ENCODE measurements at places on chromosomes 5 and 9. TPM values are rescaled to one million over a fixed set of nuclear protein-coding genes. Genes with fewer than 3 reads are reported as not detected.

DNA sequence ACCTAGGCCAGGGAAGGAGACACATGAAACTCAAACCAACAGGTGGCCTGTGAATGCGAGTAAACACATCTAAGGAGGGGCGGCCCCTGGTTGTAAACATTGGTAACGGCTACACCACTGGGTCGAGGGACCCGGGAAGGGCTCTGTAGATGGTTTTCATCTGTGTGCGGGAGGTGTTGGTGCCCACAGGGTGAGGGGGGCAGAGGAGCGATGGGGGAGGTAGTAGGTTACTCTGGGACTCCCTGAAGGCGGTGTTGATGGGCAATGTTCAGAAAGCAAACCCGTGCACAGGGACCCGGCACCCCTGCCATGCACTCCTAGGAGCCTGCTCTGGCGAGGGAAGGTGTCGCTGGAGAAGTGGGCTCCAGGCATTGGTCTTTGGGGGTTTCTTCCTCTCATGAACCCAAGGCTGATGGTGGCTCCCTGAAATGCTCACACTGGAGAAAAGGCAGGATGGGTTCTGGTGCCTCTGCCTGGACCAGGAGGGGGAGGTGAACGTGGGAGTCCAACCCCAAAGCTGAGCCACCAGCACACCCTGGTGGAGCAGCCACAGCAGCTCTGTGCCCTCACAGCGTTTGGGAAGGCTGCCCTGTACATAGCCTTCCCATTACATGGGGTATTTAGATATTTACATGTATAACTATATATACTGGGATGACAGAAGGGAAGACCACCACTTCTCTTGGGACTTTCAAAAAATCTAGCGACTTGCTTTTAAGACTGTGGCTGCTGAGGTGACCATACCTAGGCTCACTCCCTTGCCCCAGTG is 103.2 kb downstream of the ENTREP1 start:
- no peak for DNase-seq

DNA sequence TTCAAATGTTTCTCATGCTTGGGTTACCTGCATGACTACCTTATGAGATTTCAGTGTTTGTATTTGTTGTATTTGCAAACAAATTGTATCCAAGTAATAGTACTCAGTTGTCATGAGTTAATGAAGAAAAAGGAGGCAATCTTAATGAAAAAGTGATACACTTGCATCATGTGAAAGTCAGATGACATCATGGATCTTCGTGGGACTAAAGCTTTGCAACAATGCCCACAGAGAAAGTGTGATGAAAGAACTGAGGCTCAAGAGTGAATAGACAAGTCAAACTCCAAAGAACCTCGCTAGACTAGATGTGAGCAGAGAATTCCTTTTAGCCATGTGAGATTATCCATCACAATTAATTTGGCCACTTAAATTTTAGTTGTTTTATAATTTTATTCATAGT is 75.4 kb upstream of the ADRB2 start:
- DNase-seq: no peak

TICAM2 gene
- polyA plus RNA-seq: 2.2 TPM

PRRX2 gene
- polyA plus RNA-seq: 0.77 TPM

LCN1 gene
- polyA plus RNA-seq: not detected

GRCh38 chr9:89740722-89741121 is 135.9 kb downstream of the GADD45G start:
- DNase-seq: no peak

DNA sequence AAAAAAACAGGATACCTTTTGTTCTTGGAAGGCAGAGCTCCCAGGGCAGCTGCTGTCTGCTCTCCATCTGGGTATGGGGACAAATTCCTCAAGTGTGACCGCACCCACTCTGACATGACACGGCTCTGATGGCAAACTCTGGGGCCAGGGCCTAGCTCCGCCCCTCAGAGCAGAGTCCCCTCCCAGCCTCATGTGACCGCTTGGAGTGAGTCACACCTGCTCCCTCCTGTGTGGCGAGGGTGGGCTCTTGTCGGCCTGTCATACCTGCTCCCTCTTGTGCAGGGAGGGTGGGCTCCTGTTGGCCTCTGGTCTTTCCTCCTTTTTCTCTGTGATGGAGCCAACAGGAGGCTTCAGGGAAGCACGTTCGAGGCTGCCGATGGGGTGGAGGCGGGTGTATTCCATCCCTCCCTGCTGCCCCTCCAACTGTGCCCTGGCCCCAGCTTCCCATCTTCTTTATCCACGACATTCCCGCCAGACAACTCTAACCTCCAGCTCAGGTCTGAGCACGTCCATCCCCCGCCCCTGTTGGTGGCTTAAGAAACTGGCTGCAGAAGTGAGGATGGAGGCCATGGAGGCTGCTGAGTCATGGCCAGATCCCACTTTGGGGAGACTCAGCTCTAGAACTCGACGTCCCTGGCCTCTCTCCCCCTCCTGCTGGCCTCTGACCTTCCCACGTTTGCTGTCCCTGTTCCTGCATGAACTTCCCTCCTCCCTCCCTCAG is 65.3 kb downstream of the OLFM1 start:
- no peak for DNase-seq

F12 gene
- polyA plus RNA-seq: not detected

GRCh38 chr5:27594141-27594540 is 555.8 kb upstream of the CDH9 start:
- no peak for DNase-seq

GRCh38 chr5:6873359-6873758 is 160.1 kb downstream of the TENT4A start:
- no peak for DNase-seq

DNA sequence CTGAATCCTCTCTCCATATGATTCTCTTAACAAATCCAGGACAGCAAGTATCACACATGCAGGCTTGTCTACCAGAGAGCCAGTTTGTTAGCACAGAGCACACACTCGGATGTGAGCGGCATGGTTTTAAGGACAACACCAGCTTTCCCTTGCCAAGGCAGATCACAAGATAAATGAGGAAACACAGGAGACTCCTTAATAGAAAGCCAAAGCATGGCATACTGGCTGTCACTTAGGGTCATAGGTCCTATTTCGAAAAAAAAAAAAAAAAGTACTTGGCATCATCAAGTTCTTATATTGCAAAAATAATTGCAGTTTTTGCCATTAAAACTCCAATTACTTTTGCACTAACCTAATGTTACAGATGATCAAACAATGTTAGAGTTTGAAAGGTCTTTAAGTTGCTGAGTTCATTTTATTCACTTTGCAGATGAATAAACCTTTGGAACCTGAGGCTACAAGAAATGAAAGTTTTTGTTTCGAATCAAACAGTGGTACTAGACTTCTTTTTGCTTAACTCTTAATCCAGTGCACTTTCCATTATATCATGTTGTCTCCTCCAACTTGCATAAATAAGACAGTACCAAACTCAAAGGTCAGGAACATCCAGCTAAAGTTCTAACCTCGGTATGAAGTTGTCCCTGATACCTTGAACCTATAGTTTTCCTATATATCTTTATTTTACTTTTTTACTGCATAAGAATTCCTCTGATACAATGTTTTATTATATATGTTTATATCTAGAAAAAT is 138.5 kb downstream of the MPDZ start:
- DNase-seq: no peak

UBTD2 gene
- polyA plus RNA-seq: 29.2 TPM

GRCh38 chr5:155021842-155022241 is 8.3 kb downstream of the KIF4B start:
- DNase-seq: no peak

- DNase-seq: no peak
Measured at GRCh38 chr9:91120200-91120599, 241.5 kb downstream of the AUH start.

DNA sequence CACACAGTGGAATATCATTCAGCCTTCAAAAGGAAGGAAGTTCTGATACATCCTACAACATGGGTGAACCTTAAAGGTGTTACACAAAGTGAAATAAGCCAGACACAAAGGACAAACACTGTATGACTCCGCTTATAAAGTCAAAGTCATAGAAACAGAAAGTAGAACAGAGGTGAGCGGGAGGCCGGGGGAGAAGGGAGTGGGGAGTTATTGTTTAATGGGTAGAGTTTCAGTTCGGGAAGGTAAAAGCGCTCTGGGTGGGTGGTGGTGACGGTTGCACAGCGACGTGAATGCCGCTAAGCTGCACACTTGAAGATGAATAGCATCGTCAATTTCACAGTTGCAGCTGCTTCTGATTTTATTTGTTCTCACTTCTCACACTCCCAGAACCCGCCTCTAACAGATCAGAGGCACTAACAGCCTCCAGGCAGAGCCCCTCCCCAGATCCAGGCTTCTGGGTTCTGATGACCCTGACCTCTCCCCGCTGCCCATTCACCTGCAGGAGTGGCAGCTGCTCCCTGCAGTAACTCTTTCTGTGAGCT is 34.1 kb downstream of the BNIP1 start:
- no peak for DNase-seq

- no peak for DNase-seq
Measured at GRCh38 chr9:110443866-110444220, 106.2 kb upstream of the TXNDC8 start.

AJM1 gene
- polyA plus RNA-seq: 0.93 TPM

PCYOX1L gene
- polyA plus RNA-seq: 15.2 TPM

IFNA21 gene
- not detected for polyA plus RNA-seq

SLC27A6 gene
- polyA plus RNA-seq: 7.2 TPM

DNA sequence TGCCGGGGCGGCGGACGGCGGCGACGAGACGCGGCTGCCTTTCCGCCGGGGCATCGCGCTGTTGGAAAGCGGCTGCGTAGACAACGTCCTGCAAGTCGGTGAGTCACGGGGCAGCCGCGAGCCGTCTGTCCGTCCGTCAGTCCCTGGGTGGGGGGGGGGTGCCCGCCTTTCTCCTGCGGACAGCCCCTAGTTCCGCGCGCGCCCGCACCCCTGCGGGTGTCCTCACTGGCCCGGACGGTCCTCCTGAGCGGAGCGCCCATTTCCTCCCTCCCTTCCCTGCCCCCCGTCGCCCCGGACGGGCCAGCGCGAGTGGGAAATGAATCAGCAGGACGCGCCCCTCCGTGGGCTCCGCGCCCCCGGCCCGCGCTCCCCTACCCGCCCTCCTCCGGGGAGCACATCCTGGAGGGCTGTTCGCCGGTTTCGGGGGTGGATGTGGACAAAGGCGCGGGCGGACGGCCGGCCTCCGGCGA is 828 bp downstream of the ZSWIM6 start:
- peak; percentile 72 for DNase-seq

DNA sequence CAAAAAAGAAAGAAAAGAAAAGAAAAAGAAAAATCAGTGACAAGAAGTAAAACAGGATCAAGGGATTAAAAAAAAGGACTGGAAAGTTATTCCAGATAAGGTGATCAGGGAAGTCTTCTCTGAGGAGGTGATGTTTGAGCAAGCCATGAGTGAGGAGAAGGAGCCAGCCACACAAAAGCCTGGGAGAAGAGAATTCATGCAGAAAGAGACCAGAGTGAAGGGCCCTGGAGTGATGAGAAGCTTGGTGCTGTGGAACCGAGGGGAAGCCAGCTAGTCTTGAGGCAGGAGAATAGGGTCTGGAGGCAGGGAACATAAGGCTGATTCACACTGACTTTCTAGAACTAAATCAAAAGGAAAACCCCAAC is 4.0 kb upstream of the EXOSC2 start:
- no peak for DNase-seq

GRCh38 chr5:180216646-180217171 is 7.7 kb upstream of the RASGEF1C start:
- no peak for DNase-seq

DNA sequence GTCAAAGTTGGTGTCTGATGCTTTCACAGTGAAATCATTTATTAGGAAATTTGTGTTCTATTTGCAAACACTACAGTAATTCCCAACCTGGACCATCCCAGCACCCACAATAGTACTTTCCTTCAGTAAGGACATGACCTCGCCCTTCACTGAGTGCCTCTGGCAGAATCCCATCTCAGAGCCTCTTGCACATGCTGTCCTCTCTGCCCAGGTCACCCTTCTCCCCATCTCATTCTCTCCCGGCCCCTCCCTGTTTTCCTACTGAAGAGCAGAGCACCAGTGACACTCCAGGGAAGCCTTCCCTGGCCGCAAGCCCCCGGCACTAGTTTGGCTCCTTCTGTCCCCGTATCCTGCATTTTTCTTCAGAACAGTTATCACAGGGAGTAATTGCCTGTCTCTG is 220.4 kb downstream of the MAPKAP1 start:
- no peak for DNase-seq

NUTM2F gene
- not detected for polyA plus RNA-seq

GRCh38 chr9:27545471-27545870 is 15.9 kb upstream of the MOB3B start:
- DNase-seq: no peak

DNA sequence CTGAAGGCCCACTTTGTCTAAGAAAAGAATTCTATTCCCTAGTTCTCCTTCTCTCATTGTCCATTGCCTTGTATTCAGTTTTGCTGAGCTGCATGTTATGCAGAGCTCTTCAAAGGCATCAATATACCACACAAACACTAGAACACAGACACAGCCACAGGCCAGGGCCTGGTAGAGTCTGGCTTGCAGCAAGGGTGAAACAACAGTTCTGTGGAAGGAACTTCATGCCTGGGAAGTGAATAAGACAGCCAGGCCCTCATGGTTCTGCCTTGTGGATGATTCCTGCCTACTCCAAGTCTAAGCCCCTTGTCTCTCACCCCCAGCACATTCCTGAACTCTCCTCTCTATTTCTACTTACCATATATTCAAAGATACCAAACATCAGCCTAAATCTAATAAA is 30.8 kb downstream of the KLHL3 start:
- DNase-seq: no peak

OLFM1 gene
- polyA plus RNA-seq: 16.3 TPM

GRCh38 chr5:141420855-141421488 is at the start of gene PCDHGA11:
PCDHGA11 (plus strand) TSS chr5:141421051; CDS start chr5:141421228, 177 bp downstream.
- no peak for DNase-seq

- DNase-seq: no peak
Measured at GRCh38 chr9:5798581-5798980, 34.3 kb downstream of the ERMP1 start.

ADRB2 gene
- 0.41 TPM for polyA plus RNA-seq

SPATA31A3 gene
- not detected for polyA plus RNA-seq

- no peak for DNase-seq
Measured at GRCh38 chr5:83672646-83673045, 48.0 kb downstream of the HAPLN1 start.
